ENCODE measurements at places on chromosomes 6 and 20. TPM values are rescaled to one million over a fixed set of nuclear protein-coding genes. Genes with fewer than 3 reads are reported as not detected.
A peak's percentile ranks its signal among the peaks of the same experiment; 100 is the strongest.

DNA sequence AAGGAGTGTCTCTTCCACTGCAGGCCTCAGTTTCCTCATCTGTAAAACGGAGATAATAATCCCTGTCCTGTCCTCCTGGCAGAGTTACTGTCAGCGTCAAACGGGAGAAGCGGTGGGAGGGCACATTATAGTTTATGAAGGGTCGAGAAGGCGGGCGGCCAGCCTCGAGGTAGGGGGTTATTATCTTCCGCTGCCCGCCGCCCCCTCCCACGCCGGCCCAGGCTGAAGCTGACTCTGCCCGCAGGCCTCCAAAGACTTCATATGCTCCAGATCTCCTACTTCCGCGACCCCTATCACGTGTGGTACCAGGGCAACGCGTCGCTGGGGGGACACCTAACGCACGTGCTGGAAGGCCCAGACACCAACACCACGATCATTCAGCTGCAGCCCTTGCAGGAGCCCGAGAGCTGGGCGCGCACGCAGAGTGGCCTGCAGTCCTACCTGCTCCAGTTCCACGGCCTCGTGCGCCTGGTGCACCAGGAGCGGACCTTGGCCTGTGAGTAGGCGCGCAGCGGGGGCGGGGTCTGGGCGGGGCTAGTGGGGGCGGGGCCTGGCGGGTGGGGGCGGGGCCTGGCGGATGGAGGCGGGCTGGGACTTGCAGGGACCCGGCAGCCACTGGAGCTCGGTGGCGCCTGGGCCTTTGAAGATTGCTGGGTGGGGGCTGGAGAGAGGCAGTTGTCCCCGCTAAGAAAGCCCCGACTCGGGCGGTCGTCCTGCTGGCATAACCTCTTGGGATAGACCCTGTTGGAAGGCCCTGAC lies 2.8 kb downstream of the PROCR start:
- no peak for DNase-seq

DNA sequence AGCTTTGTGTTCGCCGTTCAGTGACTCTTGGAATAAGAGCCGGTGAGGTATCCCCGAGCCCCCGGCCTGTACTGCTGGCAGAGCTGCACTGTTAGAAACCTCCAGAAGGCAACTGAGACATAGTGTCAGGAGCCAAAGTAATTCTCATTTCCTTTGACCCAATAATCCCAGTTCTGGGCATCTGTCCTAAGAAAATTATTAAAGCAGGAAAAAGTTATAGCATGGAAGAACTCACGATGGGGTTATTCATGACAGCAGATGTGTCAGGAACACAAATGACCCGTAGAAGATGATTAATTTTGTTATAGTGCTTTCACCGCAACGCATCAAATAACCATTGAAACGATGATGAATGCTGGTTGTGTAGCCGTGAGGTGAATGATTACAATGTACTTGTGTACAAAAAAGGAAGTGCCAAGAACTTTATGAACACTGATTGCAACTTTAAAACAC lies 20.3 kb downstream of the CYP21A2 start:
- DNase-seq = no peak

The SCRT2 gene
- 0.18 TPM for polyA plus RNA-seq

The EIF2S2 gene
- polyA plus RNA-seq = 46.3 TPM

DNA sequence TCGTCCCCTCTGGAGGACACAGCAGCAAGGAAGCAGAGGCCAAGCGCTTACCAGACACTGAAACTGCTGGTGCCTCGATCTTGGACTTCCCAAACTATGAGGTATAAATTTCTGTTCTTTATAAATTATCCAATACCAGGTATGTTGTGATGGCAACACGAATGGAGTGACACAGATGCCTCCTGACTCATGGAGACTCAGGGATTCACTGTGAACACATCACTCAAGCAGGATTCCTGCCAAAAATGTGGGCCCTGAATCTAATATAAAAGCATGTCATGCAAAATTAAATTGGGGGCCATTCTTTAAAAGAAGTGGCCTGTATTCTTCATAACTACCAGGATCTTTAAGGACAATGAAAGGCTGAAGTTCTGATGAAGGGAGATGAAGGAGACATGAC lies 52.5 kb upstream of the SLC22A23 start:
- DNase-seq = no peak

- DNase-seq = no peak
These were observed 65.3 kb downstream of the ADGRG6 start for GRCh38 chr6:142367061-142367460.

- DNase-seq = peak; percentile 90
These were observed 159.9 kb upstream of the TOP1 start for GRCh38 chr20:40868551-40869217.

- DNase-seq = no peak
These were observed 407.1 kb downstream of the GRIK2 start for GRCh38 chr6:101800598-101800997.

The CLPSL2 gene
- not detected for polyA plus RNA-seq

The KCNK5 gene
- 1.5 TPM for polyA plus RNA-seq

- no peak for DNase-seq
These were observed 461.6 kb upstream of the ID4 start for GRCh38 chr6:19375613-19376012.

- DNase-seq = no peak
These were observed 1.7 kb upstream of the FBXO5 start for GRCh38 chr6:152984513-152984872.

GRCh38 chr20:59735917-59736316 lies 131.6 kb downstream of the PHACTR3 start:
- no peak for DNase-seq

- no peak for DNase-seq
These were observed 6.5 kb downstream of the TFEB start for GRCh38 chr6:41728954-41729353.

GRCh38 chr20:61918548-61918947 lies 147.1 kb downstream of the TAF4 start:
- no peak for DNase-seq

The CST3 gene
- polyA plus RNA-seq = 167 TPM

DNA sequence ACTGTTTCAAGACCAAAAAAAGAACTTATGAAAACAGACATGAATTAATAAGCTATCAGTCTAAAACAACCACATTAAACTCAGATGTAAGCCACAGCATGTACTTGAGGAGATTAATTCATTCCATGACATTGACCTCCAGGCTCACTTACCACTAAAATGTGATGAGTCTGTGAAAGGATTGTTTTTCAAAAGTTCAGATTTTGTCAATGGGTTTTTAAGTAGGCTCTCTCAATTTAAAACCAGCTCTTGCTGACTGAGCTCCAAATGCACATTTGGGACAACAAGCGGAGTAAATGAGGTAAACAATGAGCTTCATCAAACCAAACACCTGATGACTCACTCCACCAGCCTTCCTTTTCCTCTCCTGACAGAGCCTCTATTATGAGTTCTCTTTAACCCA lies 197.0 kb downstream of the SIM1 start:
- DNase-seq = no peak

The NFATC2 gene
- 4.4 TPM for polyA plus RNA-seq

GRCh38 chr20:20549267-20549612 lies 163.2 kb downstream of the RALGAPA2 start:
- DNase-seq = no peak

DNA sequence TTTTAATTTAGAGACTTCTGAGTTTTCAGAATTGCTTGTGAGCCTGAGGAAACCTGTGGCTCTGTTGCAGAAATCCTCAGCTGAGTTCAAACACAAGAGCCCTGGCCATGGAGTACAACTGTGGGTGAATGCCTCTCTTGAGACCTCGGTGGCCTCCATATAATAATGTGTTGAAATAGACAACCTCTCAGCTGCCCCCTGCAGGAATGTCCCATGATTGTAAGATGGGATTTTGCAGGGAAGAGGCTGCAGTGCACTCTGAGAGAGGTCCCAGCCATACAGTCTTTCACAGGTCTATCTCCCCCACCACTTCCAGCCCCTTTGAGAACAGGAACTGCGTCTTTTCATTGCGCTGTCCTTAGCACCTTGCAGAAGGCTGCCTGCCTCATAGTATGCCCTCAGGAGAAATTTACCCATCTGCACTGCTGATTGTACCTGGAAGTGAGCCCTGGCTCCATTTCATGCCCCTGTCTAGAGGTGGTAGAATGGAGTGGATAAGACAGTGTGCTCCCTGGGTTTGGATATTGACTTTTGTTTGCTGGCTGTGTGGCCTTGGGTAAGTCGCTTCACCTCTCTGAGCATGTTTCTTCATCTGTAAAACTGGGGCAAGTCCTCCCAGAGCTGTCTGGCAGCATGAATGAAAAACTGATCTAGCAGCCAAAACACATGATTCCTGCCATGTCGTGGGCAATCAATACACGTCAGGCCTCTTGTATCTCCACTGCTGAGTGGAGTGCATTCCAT lies 16.8 kb upstream of the CDH22 start:
- DNase-seq = no peak

- no peak for DNase-seq
These were observed 22.7 kb downstream of the MAPK14 start for GRCh38 chr6:36050305-36050704.

The TINAG gene
- polyA plus RNA-seq = not detected

- no peak for DNase-seq
These were observed 66.1 kb downstream of the B4GALT5 start for GRCh38 chr20:49647550-49647949.

DNA sequence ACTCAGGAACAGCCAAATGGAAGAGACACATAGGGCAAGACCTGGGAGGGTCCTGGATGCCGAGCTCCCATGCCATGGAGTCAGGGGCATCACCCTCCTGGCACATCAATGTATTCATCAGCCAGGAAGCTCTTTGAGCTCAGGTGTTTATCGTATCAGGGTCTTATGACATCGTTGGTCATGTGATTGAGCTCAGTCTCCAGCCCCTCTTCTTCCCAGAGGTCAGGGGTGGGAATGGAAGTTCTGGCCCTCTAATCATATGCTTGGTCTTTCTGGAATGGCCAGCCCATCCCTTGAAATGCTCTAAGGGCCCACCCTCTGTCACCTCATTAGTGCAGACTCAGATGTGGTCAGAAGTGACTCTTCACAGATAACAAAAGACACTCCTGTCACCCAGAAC lies 52.4 kb upstream of the TULP4 start:
- no peak for DNase-seq

The PNLDC1 gene
- not detected for polyA plus RNA-seq

The KIAA0408 gene
- polyA plus RNA-seq = 20.1 TPM

GRCh38 chr20:33284284-33284683 lies 1.3 kb downstream of the BPIFB1 start:
- DNase-seq = no peak

Measured in muscle of arm (tissue), 14 donors.